ENCODE measurements at places on chromosomes 2 and 18. TPM values are rescaled to one million over a fixed set of nuclear protein-coding genes. Genes with fewer than 3 reads are reported as not detected.

DNA sequence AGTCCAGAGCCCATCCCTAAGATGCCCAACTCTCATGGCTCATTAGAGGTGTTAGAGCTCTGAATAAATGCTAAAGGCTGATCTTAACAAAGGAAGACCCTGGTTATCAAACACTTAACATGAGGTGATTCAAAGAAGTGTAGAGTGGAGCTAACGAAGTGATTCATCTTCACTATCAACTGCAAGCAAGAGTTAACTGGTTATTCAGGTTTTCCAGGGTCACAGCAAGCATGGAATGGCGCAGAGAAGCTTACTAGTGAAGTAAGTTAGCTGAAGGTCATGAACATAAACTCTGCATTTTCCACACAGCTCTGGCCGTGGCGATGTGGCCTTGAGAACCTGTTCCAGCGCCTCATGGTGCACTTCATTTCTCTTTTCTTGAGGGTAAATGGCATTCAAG, 17.0 kb downstream of the RND3 start:
- no peak for DNase-seq

Gene ANO7
- polyA plus RNA-seq: 2.9 TPM

- DNase-seq: no peak
Observed at GRCh38 chr2:1236606-1237005, 176.7 kb upstream of the TPO start.

Gene ITGA4
- 0.45 TPM for polyA plus RNA-seq

- no peak for DNase-seq
Observed at GRCh38 chr2:119233326-119234020, 9.8 kb downstream of the STEAP3 start.

Gene MAT2A
- 582 TPM for polyA plus RNA-seq

GRCh38 chr2:16104949-16105668, 164.8 kb downstream of the MYCN start:
- DNase-seq: no peak

DNA sequence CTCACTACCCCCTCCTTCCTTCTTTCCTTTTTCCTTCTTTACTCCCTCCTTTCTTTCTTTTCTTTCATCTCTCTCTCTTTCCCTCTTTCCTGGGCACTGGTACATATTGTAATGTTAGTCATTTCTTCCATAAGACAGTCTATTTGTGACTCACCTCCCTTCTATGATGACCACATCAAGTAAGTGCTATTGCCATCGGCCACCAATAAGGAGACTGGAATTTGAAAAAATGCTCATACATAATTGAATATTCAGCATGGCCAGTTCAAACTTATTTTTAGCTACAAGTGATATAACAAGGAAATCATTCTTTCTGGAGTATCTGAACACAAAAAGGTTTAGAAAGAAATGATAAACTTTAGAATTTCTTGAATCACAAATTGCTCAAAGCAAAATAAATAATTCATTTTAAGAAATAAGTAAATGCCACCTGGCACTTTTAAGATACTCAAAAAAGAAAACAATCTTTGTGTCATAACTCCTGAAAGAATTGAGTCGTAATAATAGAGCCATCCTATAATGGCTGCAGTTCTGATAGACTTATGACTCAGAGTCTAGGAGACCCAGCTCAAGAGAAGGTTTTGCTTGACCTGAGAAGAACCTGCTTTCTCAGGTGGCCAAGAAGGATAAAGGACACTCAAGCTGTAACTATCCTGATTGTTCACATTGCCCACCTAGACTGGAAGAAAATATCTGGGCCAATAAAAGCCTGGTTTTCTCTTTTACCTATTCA, 51.6 kb upstream of the CCBE1 start:
- no peak for DNase-seq
